ENCODE measurements at places on chromosomes 1 and 21.

GRCh38 chr1:182786223-182786994 is 3.2 kb upstream of the NPL start:
- DNase-seq = no peak

GRCh38 chr1:69913977-69914376 is 291.4 kb downstream of the LRRC40 start:
- no peak for DNase-seq

- DNase-seq = no peak
Observed at GRCh38 chr1:15258833-15259621, 12.0 kb downstream of the FHAD1 start.

DNA sequence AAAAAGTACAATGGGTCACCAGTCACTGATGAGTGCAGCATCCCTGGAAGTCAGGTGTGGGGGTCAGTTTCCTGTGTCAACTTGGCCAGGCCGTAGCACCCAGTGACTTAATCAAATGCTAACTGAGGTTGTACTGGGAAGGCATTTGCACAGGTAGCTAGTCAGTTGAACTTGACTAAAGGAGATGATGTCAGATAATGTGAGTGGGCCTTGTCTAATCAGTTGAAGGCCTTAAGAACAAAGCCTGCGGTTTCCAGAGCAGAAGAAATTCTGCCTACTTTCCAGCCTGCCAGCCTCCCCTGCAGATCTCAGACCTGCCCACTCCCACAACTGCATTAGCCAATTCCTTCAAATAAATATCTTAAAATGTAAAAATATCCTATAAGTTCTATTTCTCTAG is 57.1 kb downstream of the ERG start:
- DNase-seq = no peak

DNA sequence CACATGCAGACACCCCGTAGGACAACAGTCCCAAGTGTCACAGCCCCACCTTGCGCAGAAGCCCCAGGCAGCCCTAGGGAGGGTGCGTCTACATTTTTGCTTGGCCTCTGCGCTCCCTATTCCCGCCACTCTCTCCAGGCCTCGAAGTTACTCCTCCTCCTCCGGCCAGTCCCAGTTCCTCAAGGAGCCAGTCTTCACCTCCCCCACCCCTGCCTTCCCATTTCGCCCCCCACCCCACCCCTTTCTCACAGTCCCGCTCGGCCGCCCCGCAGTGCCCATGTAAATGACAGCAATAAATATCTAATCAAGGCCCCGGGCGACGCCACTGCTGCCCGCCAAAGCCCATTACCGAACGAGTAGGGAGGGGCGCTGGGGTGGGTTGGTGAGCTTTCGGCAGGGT is 3.2 kb downstream of the DMBX1 start:
- DNase-seq = no peak

- DNase-seq = no peak
Observed at GRCh38 chr1:92832537-92833114, 786 bp downstream of the RPL5 start.

- DNase-seq = no peak
Observed at GRCh38 chr1:235098547-235098946, 30.1 kb downstream of the TOMM20 start.

DNA sequence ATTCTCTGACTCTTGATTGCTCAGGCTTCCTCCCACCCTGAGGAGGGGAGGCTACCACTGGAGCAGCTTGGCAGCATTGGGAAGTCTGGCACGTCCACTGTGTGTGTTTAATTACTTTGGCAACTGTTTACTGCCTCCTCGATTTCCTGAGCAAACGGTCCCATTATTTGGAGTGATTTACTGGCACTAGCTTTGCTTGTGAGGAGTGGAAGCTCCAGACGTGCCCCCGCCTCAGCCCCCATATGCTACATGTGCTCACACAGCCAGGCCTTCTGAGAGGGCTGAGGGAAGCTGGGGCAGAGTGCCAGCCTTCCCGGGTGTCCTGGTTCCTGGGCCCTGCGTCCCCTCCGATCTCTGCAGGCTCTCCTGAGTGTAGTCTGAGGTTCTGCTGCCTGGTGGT is 306.2 kb downstream of the PTPRU start:
- DNase-seq = no peak

- no peak for DNase-seq
Observed at GRCh38 chr1:3954170-3955169, 54.4 kb upstream of the C1orf174 start.

DNA sequence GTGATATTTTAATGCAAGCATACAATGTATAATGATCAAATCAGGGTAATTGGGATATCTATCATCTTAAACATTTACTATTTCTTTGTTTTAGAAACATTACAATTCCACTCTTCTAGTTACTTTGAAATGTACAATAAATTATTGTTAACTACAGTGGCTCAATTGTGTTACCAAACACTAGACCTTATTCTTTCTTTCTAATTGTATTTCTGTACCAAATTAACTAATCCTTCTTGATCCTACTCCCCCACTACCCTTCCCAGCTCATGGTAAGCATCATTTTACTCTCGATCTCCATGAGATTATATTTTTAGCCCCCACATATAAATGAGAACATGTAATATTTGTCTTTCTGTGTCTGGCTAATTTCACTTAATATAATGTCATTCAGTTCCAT is 95.0 kb upstream of the MROH9 start:
- no peak for DNase-seq

GRCh38 chr1:231337043-231337471 is 595 bp downstream of the EXOC8 start:
- DNase-seq = peak; percentile 3

GRCh38 chr1:7549277-7550161 is 221.6 kb upstream of the VAMP3 start:
- DNase-seq = peak; percentile 66

- DNase-seq = no peak
Observed at GRCh38 chr1:28329395-28330153, 734 bp downstream of the MED18 start.

GRCh38 chr1:202207292-202207691 is 13.7 kb downstream of the LGR6 start:
- DNase-seq = no peak

- DNase-seq = no peak
Observed at GRCh38 chr1:171912509-171913175, 71.3 kb downstream of the DNM3 start.

DNA sequence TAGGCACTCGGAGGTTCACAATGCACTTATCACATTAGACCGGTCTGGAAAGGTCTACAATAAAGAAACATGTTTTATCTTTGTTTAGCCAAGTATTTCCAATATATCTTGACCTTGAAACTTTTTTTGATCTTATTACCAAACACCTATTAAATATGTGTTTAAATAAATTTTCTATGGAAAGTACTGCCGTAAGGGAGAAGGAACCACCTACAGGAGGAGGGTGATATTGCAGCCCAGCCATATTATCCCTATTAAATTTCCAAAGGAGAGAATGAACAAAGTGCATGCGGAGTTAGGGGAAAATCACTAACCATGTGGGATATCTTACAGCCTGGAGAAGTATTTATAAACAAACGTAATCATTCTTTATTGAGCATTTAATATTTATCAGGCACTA is 14.5 kb downstream of the BRINP2 start:
- DNase-seq = no peak

DNA sequence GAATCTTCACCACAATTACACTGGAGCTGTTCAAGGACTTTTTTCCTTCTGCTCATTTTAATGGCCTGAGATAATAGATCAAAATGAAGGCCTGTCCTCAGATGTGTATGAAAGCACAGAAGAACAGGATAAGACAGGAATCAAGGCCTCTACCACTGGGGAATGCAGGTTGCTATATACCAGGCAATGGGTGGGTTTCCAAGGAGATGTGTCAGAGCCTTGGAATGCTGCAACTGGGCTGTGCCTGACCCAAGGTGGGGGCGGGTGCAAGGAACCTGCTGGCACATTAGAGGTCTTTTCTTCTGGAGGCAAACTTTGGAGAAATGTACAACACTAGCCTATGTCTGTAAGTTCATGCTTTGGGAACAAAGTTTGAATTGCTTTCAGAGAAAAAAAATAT is 21.7 kb upstream of the LAMC2 start:
- peak; percentile 24 for DNase-seq

- no peak for DNase-seq
Observed at GRCh38 chr1:202084791-202085681, 37.7 kb upstream of the GPR37L1 start.

DNA sequence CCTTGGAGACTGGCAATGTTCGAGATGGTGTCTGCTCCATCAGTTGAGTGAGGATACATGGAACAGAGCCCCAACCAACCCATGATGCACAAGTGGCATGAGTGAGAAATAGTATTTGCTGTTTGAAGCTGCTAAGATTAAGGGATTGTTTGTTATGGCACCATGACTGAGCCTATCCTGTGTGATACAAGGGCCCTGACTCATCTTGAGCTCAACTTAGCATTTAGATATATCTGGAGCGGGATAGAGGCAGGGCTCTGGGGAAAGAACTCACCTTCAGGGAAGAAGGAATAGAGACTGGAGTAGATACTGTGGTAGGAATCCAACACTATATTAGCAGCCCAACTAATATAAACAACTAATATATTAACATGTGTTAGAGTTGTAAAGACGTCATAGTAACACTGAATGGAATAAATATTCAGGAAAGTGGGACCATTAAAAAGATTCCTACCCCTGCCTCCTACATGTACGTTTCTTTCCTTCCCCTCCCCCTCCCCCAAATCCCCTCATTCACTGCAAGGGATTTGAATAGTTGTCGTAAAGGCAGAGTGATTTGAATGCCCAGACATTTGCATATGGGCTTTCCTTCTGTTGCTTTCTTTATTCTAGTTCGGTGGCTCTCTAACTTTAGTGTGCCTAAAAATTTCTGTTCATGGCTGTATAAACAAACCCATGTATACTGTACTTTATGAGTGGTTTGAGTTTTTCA is 106.6 kb upstream of the POU3F1 start:
- no peak for DNase-seq

DNA sequence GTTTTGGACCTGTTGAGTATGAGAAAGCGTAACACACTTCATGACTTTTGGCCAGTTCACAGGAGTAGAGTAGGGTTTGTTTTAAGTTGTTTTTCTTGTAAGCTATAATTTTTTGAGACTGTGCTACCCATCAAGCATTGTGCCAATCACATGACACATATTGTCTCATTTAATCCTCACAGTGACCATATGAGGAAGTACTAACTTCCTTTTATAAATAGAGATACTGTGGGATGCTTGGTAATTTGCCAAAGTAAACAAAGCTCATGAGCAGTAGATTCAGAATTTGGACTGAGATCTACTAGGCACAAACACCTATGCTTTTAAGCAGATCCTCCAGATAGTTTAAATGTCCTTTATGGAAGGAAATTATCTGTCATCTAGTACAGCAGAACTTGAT is 178.3 kb downstream of the CACNA1E start:
- DNase-seq = no peak

DNA sequence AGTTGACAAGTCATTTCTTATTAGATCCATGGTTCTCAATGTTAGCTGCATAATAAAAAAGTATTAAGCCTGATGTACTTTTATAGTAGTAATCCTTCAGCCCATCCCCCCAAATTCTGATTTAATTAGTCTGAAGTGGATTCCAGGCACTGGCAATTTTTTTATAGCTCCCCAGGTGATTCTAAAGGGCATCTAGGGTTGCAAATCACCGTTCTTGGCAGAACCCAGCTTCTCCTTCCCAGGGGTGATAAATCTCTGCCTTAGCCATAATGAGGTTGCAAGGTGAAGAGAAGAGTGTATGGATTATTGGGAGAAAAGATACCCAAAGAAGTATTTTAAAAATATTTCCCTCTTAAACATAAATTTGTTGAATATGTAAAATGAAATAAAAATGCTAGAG is 43.0 kb upstream of the RXRG start:
- DNase-seq = no peak

- no peak for DNase-seq
Observed at GRCh38 chr1:52520148-52520547, 32.7 kb downstream of the TUT4 start.

GRCh38 chr1:86747304-86747703 is 42.9 kb downstream of the SH3GLB1 start:
- no peak for DNase-seq

DNA sequence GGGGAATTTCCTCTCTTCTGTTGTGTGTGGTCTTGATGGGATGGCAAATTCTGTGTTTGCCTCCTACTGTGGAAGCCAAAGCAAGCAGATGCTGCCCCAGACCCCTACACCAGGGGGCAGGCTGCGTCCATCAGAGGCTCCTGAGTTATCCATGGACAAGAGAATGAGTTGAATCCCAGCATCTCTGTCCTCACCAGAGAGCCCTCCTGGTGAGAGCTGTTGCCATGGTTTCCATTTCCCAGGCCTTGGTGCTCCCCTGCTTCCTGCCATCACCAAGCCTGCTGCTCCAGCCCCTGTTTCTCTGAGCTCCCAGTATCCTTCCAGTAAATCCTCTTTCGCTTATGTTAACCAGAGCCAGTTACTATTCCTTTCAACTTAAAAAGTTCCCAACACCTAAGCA is 20.4 kb upstream of the GNG12 start:
- DNase-seq = peak; percentile 67

- DNase-seq = no peak
Observed at GRCh38 chr1:40226192-40226591, 21.5 kb upstream of the TMCO2 start.

DNA sequence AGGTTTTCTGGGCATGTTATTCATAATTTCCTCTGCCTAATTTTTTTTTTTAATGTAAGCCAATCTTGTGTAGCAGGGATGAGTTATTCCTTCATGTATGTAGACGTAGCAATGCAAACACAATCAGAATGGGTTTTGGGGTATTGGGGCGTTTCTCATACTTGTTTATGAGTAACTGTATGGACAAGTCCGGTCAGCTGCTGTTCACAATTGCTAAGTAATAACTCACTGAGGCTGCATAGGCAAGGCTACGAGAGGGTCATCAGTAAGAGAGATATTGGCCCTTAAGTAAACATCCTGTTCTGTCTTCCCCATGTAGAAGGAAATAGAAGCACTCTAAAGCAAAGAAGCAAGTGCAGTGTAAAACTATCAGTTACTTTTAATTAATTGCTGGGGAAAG is 9.5 kb upstream of the TARS2 start:
- DNase-seq = no peak

DNA sequence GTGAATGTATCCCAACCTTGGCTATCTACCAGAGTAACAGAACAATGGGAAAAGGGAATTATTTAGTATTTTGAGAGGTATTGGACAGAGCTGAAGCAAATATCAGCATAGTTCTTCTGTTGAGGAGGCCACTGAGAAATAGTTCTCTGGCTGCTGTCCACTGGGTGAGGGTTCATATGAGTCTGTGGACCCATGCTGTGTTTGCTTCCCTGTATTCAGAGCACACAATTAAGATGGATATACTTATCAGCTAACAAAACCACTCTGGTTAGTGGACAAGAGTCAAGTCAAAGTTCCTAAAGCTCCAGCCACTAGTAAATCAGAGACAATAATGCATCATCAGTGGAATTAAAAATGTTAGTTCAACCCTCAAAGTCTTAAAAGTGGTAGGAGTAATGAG is 66.1 kb downstream of the RGS18 start:
- DNase-seq = no peak

GRCh38 chr21:32352526-32352925 is 40.3 kb downstream of the URB1 start:
- no peak for DNase-seq

GRCh38 chr21:19535356-19535755 is 1131.8 kb upstream of the TMPRSS15 start:
- no peak for DNase-seq
